Epithelial cell of prostate (primary cell): ENCODE measurements at places on chromosomes 1 and 21.

- no peak for DNase-seq
These were observed 9.6 kb upstream of the EPS8L3 start for GRCh38 chr1:109773203-109773899.

DNA sequence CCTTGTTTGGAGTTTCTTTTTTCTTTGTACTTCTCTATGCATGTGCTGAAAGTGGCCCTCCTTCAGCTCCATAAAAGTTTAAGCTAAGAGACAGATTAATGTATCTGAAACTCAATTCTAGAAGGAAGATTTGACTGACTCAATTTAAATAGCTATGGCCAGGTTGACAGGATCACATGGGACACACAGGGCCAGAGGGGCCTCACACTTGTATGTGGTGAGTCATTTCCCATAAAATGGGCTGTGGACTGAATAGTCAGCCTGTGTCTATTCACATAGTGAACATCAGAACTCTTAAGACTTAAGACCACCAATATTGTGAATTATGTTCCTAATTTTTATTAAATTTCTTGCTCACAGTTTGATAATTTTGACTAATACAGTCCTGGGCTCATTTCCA is 45.7 kb upstream of the DEPDC1 start:
- DNase-seq = no peak

DNA sequence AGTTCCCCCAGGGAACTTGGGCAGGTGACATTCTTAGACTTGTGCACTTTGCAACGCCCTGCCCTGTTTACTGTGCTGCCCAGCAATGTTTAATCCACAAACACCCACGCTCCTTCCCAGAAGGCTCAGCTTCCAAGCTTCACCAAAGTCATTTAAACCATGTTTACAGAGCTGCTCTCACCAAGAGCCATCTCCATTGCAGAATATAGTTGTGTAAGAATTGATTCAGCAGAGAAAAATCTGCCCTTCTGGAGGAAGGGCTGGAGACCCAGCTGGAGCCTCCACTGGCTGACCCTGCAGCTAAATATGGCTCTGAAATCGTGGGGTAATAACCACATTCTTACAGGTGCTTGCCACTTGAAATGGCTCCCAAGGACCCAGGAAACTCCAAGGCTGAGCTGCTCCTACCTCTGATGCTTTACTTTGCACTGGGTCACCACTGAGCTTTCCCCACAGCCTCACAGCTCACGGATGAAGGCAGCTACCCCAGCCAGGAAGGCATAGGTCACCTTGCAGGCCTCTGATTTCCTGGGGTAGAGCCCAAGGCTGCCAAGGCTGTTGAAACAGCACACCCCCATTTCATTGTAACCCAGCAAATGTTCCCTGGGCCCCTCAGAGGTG is 8.7 kb downstream of the CAPN2 start:
- no peak for DNase-seq

GRCh38 chr21:42146273-42146805 is 72.6 kb upstream of the ABCG1 start:
- DNase-seq = no peak

- DNase-seq = no peak
These were observed 31.6 kb downstream of the VWA5B1 start for GRCh38 chr1:20322081-20322824.
